NCI-H1417 (cell line): ENCODE measurements at places on chromosomes 2 and 18.

DNA sequence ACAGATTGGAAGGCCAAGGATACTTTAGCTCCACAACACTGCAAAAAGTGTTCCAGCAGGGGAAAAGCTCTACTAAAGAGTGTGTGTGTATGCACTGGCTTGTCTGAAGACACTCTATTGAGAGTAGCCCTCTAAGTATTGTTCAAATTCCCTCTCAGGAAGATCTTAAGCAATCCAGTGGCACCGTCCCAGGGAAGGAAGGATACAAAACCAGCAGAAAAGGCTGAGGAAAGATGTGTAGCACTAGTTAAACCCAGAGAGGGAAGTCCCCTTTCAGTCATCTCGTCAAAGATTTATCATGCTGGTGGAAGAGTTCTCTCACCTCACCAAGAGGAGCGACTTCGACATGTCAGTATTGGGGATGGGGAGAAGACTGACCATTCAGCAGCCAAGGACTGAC, 50.5 kb downstream of the DHRS9 start:
- DNase-seq, result no peak

DNA sequence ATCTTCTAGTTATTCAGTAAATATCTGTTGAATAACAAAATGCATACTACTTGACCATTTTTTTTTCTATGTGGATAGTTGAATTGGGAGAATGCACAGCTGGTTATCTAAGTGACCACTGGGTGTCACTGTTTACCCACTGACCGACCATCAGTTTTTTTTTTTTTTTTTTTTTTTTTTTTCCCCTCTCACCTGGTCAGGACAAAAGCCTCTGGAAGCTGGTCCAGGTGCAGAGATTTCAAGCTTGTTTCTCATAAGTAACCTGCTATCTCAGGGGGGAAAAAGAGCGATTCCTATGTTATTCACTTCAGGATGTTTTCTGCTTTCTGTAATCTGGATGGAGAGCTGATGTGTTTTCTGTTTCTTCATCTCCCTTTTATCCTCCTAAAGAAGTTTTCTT, 256.0 kb downstream of the DCDC2C start:
- DNase-seq, result peak; percentile 70

DNA sequence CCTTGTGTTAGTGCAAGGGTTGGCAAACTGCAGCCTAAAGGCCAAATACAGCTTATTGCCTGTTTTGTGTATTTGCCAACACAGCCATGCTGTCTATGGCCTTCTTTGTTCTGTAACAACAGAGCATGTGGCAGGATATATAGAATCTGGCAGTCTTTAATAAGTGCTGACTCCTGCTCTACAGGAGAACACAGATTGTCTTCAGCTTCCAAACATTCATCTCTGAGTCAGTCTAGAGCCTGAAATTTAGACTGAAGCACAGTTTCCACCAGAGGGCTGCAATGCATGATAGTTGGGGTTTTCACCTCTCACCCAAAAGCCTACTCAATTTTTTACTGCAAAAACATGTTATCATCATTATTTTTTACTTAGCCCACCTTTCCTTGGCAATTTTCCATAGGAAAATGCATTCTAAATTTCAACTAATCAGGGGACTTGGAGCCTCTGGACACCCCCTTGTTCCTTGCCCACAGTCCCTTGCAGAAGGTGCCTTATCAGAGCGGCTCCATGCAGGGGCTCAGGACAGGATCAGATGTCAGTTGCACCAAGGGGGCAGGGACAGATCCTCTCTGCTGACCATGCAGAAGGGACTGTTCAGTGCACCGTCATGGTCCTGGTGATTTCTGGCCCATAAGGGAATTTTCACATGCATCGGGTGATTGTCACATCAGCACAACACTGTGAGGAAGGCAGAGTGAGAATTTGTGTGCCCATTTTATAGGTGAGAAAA, 12.4 kb downstream of the IL37 start:
- DNase-seq, result no peak

- no peak for DNase-seq
These were observed 20.8 kb upstream of the CHN1 start for GRCh38 chr2:175025946-175026345.

DNA sequence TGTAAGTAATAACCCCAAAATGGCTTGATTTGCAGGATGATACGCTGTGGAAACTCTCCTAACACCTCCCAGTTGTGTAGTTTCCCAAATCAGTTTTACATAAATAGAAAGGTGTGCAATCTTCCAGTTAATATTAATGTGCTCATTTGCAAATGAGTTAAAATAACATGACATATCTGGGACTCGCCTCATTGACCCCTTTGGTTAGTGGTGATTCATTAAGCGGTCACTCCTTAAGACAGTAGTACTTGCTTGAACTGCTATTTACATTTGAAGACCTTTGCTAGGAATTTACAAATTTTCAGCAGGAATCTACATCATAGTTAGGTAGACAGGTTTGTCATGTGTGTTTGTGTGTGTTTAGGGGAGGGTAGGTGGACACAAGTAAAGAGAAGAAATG, 1367.7 kb upstream of the CELF4 start:
- no peak for DNase-seq

DNA sequence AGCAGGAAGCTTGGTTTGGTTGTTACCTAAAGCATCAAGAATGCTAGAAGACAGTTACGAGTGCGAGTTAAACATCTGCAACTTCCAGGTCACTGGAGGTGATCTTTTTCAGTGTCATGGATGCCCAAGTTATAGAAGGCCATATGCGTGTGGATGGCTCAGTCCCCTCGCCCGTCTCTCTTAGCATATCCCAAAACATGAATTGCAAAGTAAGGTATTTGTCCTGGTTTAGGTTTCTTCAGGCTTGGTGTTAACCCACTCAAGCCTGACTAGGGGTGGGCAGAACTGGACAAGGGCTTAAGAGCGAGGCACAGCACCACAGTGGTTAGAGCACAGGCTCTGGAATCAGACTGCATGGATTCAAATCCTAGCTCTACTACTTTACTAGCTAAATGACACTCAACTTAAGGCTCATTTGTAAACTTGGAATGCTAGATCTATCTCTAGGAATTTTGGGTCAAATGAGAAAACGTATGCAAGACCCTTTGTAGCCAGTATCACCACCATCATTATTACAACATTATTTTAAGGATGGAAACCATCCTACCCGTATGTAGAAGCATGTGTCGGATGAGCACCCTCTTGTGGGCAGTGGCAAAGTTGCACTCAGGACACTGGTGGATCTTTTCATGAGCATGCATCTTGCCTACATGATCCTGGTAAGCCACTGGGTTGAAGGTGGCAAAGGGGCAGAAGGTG, 11.2 kb downstream of the ZNF142 start:
- peak; percentile 29 for DNase-seq

GRCh38 chr2:10343658-10344057, 41.0 kb downstream of the HPCAL1 start:
- no peak for DNase-seq

DNA sequence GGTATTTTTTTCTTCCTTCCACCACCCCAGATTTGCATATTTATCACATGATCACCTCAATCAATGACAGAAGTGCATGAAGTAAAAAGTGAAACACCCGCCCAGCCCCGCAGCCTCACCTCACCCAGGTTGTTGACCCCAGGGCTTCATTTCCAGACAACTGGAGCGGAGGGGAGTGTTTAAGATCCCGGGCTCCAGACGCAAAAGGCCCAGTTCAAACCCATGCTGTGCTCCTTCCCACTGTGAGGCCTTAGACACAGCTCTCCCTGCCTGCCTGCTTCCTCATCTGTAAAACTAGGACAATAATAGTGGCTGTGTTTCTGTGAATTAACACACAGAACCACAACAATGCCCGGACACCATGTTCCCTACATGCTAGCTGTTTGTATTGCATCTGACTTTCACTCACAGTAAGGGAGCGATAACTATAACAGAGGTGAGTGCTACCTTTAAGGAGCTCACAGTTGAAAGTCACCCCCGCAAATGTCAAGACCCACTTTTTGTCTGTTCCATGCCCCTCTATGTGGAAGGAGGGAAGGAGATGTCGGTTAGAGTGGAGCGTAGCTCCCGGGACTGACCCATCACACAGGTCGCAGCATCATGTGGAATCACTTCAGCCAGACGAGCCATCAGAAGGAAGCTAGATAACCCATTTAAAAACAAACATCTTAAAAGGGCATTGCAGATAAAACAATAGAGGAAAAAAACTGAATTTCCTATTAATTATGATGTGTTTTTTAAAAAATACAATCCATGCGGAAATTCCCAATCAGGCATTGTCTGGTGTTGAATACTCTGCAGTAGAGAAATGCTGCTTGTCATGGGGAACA, 77.5 kb upstream of the DAPL1 start:
- DNase-seq, result no peak

GRCh38 chr2:12369566-12369965, 347.2 kb upstream of the TRIB2 start:
- DNase-seq, result no peak

DNA sequence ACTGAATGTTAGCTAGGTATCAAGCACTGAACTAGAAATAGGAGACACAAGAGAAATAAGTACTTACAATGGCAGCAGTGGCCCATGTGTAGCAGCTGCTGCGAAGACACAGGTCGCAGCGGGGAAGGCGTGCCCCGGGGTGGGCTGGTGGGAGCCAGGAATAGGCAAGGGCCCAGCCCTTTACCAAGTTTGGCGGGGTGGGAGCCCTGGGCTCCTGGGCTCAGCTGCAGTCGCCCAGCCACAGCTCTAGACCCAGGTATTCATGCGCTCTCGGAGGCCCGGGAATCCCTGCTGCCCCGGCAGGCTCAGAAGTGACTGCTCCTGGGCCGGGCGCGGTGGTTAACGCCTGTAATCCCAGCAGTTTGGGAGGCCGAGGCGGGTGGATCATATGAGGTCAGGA, 1287.3 kb downstream of the CNTNAP5 start:
- DNase-seq, result no peak

DNA sequence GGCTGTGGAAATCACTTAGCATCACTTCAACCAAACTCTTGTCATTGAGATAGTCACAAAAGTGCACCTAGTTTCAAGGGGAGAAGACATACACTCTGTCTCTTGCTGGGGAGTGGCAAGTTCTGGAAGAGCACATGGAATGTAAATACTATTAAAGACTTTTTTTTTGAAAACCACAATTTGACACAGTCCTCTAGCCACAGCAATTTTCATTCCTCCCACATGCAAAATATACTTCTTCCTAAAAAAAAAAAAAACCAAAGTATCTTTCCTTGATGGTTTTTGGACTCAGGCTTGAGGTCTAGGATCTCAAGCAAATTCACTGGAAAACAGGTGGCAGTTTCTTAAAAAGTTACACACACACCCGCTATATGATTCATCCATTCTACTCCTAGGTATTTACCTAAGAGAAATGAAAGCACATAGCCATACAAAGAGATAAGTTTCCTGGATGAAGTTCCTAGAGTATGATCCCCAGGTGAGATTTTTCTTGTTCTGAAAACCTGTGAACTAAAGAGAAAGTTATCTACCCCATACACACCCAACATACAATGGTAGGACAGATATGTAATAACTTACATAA, 295.8 kb downstream of the SP3 start:
- DNase-seq, result no peak

GRCh38 chr18:35577045-35577848, 4.3 kb upstream of the GALNT1 start:
- no peak for DNase-seq

DNA sequence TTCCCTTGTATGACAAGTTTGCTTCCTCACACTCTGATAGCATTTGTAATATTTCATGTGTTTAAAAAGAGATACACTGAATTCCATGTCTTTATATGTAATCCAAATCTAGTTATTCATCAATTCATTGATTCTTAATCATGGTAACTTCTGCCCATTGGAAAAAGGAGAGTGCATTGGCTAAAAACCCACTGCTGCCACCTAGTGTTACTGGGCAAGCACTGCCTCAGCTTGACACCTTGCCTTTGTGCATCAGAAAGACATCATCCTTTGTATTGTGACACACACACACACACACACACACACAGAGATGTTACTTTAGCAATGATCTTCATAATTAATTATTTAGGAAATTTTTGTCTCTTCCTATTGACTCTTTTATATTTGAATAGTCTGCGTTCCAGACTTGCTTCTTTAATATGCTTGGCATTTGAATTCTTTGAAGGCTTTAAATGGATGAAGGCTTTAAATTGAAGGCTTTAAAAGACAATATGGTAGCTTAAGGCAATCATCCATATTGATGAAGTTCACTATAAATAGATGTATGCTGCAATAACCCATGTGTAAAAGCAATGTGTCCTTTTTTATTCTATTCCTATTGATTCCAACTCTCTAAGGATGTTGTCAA, 414.2 kb upstream of the CHST9 start:
- DNase-seq, result peak; percentile 54

DNA sequence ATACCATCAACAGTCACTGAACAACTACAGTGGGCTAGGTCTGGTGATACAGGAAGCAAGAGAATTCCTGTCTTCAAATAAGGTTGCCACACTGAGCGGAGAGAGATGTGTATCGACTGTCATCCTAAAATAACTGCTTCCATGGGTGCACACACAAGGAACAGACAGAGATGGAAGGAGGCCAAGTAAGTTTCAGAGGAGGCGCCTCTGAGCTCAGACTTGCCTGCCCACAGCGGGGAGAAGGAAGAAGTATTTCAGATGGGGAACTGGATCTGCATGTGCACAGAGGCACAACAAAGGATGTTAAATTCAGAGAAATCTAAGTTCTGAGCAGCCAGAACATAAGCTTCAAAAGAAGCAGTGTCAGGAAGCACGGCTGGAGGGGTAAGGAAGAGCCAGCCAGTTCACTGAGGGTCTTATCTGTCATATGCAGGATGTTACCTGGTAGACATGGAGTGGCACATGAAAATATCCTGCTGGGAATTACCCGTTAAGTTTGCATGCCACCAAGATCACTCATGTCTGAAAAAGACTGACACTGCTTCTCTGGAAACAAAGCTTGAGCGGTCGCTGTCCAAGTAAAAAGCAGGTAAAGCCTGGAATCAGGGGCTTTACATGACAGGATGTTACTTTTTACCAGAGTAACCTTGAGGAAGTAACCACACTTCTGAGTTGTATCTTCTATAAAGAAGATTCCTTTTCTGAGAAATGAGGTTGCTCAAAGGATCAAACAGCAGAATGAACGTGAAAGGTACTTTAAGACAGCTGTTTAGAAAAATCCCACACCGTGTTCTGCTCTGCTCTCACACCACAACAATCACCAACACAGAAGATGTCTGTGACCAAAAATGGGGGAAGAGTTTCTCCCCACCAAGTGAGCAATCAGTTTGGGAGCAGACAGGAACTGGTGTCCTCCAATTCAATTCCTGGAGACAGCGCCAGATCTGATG, 260.2 kb downstream of the NBAS start:
- DNase-seq, result no peak

DNA sequence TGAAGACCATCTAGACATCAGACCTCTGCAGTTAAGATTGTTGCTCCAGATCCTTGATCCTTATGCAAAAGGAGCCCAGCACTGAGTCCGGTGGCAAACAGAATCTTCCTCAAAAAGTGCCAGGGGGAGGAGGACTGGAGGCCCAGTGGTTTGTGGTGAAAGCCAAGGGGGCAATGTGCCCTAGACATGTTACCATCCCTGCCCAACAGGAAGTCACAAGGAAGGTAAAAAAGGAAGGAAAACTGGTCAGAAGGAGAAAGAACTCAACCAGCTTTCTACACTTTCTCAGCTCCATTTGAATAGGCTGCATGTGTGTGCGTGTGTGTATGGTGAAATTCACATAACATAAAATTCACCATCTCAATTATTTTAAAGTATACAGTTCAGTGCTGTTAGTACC, 25.0 kb upstream of the KDM3A start:
- no peak for DNase-seq

GRCh38 chr2:237171881-237172280, 86.2 kb downstream of the COPS8 start:
- DNase-seq, result no peak

GRCh38 chr2:53475321-53475720, 292.3 kb upstream of the CHAC2 start:
- peak; percentile 26 for DNase-seq

GRCh38 chr18:13192970-13193369, 25.6 kb upstream of the LDLRAD4 start:
- no peak for DNase-seq

- no peak for DNase-seq
These were observed 257.2 kb upstream of the RGPD4 start for GRCh38 chr2:107569496-107569895.
